ENCODE measurements at places on chromosomes 2 and 18.
A peak's percentile ranks its signal among the peaks of the same experiment; 100 is the strongest.

DNA sequence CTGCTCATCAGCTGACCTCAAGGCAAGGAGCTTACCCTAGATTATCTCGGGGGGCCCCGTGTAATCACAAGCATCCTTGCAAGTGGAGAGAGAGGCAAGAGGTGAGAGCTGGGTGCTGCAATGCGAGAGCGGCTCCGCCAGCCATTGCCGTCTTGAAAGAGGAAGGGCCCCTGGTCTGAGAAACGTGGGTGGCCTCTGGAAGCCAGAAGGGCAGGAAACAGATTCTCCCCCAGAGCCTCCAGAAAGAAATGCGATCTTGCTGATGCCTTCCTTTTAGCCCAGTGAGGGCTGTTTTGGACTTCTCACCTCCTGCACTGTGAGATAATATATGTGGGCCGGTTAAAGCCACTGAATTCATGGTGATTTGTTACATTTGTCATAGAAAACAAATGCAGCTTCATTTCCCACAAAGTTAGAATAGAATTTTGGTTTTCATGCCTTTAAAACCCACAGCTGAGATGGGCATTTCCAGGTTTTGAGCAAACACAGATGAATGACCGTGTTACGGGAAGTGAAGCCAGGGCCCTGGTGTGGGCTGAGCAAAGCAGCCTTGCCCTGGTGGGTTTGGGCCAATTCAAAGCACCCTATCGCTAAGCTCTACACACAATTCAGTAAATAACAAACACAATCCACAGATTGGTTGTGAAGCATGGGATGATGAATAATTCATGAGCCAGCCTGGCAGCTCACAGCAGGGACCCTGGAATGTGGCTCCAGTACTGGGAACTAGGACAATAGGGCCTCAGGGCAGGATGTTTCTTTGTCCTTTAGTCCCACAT, 319.9 kb upstream of the HS6ST1 start:
- no peak for DNase-seq

DNA sequence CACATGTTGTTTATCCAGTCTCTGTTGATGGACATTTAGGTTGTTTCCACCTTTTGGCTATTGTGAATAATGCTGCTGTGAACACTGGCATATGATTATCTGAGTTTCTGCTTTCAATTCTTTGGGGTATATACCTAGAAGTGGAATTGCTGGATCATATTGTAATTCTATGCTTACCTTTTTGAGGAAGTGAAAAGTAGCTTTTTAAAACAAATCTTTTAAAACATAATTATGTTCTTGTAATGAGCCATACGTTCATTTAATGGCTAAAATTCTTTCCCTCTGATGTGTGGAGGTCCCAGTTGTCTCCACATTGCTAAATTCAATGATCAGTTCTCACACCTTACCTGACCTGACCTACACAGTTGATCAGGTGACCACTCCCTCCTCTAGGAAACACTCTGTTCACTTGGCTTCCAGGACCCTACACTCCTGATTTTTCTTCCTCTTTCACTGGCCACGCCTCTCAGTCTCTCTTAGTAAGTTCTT, 27.8 kb upstream of the SERTAD2 start:
- no peak for DNase-seq

GRCh38 chr2:106068451-106068850, 125.7 kb downstream of the UXS1 start:
- DNase-seq, result no peak

DNA sequence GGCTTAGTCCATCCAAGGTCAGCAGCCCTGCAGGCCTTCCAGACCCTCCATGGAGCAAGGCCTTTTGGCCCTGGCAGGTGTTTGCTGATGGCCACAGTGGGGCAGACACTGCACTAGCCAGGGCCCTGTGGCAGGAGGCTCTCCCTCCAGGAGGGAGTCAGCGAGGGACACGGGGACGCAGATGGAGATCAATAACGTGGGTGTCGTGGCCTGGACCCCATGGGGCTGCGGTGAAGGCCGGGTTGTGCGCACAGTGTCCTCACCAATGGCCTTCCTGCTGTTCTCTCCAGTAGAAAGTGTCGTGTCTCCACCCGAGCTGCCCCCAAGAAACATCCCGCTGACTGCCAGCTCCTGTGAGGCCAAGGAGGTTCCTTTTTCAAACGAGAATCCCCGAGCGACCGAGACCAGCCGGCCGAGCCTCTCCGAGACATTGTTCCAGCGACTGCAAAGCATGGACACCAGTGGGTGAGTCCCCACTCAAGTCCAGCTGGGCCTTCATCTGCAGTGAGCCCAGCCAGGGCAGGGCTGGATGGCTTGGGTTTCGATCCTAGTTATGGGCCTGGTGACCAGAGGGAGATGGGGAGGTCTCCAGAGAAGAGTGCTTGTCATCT, 65.4 kb downstream of the INPP5D start:
- no peak for DNase-seq

GRCh38 chr2:3023531-3023930, 354.1 kb downstream of the EIPR1 start:
- DNase-seq, result no peak

DNA sequence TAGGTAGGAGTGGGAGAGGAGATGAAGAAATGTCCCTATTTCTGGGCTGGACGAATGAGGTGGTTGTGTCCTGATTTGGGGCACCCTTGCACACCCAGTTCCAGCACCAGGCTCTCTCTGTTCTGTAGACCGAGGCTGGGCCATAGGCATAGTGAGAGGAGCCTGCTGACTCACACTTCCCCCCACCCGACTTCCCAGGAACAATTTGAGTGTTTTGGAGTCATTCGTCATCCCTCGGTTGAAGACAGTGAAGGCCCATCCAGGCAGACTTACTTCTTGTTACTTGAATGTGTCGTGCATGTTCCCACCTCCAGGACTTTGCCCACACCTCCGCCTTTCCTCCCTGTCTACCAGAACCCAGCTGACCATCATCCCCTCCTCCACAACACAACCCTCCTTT, 179.1 kb downstream of the HAUS1 start:
- no peak for DNase-seq

DNA sequence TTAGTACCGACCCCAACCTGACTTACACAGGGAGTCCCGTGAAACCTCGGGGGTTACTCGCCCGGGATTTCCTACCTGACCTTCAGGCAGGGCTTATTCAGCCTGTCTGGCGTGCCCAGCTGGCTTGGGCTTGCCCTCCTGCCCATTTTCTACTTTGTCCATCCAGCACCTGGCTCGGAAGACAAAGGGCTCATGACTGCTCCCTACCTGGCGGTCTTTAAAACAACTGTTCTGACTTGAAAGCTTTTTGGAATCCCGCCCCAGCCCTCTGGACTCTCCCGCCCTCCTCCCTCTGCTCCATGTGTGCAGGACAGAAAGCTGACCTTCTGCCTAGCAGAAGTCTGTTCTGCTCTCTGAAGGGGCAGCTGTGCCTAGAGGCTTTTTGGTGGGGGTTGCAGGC, 43.1 kb downstream of the ACKR3 start:
- DNase-seq, result no peak

DNA sequence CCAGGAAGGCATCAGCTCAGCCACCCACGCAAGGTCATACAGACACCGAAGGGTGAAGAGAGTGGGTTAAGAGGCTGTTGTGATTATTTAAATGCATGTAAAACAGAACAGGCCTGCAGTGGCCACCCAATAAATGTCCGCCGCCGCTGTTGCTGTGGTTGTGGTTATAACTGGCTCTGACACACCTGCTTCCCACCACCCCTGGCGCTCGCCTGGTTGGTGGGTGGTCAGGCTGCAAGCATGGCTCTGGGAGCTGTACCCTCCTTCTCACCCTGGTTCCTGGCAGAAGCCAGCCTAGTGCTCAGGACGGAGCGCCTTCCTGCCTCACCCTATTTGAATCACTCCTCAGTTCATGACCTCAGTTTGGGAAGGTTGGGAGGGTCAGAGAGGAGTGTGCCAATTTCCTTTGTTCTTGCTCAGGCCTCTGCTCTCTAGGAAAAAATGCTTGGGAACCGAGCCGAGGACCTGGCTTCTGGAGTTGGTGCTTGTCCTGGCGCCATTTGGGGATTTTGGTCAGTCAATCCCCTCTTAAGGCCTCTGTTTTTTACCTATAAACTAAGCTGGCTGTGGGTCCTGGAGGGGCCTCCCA, 5.3 kb upstream of the CRYBA2 start:
- no peak for DNase-seq

DNA sequence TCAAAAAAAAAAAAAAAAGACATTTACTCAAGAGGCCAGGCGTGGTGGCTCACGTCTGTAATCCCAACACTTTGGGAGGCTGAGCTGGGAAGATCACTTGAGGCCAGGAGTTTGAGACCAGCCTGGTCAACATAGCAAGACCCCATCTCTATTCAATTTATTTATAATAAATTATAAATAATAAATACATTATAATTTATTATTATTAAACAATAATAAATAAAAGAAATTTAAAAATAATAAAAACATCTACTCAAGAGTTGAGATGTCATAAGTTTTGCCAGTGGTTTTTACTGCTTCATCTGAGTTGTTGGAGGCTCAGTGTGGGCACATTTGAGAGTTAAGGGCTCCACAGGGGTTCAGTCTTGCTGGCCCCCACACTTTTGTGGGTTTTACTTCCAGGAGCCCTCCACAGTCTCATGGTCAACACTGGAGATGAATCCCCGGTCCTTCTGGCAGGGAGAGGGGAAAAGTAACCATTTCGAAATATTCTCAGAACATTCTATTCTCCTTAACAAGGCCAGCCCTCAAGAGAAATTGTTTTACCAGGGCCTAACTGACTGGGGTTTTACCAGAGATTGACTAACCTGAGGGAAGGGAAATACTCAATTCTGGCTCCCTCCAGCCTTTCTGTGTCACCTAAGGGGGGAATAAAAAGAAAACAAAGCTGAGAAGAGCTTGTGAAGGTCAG, 51.6 kb upstream of the NCOA1 start:
- DNase-seq, result no peak

- no peak for DNase-seq
Observed at GRCh38 chr2:19362094-19362754, 3.8 kb upstream of the OSR1 start.

DNA sequence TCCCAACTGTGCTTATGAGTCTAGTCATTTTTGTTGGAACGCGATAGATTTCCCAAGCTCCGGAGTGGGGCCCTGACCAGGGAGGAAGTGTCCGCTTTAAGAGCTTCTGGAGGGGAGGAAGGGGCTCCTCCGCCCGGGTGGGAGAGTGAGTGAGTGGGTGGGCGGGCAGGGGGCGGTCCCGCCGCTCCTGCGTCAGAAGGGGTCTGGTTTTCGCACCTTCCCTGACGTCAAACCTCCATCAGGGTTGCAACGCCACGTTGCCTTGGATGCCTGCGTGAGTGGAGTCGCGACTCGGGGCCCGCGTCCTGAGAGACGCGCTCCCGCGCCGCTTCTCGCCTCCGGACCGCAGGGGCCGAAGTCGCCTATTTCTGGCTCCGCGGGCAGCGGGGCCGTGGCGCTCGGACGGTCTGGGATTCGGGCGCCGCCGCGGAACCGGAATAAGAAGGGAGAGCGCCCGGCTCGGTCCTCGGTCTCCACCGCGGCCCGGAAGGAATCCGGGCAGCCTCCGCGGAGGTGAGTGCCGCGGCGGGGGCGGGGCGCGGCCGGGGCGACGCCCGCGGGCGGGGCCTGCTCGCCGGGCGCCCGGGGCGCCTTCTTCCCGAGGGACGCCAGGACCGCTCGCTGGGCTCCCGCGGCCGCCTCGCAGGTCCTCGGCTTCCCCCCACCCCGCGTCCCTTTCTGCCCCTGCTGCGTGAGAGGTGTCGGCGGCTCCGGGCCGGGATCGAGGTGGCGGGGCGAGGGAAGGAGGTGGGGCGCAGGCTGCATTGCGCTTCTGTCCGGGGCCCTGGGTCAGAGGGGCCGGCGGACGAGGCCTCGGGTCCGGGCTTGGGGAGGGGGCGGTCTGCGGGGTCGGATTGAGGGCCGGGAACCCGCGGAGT, at the start of gene ZDBF2:
Gene ZDBF2, plus strand, starts transcription at position 230 of the 878 bp plus-strand sequence. CDS start 7,187 bp downstream, outside the sequence.
- DNase-seq, result peak; percentile 26

All from stimulated activated CD4-positive, alpha-beta T cell treated with anti-CD3 and anti-CD28 coated beads, TNF-alpha, amount 100 ng/mL, for 48 hours (primary cell).